ENCODE measurements at places on chromosomes 5 and 9. TPM values are rescaled to one million over a fixed set of nuclear protein-coding genes. Genes with fewer than 3 reads are reported as not detected.
A peak's percentile ranks its signal among the peaks of the same experiment; 100 is the strongest.

DNA sequence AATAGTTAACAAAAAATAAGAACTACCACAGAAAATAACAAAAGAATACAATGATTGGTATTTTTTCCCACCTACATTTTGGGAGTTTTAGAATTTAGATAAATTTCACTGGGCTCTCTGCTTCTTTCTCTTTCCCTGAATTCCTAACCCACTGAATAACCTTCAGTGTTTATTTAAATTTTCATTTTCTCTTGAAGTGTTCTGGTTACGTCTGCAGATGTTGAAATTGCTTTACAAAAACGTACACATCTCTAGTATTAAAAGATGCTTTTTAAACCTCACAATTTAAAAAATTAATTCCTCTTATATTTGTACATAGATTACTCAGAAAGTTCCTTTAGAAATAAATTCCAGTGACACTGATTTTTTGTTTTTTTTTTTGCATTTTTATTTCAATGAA lies 158.7 kb upstream of the TUT7 start:
- no peaks in the 10 kb centered on the region for H3K27me3 ChIP-seq
- H3K4me3 ChIP-seq = no peak overlapping the region
- H3K36me3 ChIP-seq = no peaks in the 10 kb centered on the region
- no peak overlapping the region for H3K27ac ChIP-seq
- no peak for DNase-seq

DNA sequence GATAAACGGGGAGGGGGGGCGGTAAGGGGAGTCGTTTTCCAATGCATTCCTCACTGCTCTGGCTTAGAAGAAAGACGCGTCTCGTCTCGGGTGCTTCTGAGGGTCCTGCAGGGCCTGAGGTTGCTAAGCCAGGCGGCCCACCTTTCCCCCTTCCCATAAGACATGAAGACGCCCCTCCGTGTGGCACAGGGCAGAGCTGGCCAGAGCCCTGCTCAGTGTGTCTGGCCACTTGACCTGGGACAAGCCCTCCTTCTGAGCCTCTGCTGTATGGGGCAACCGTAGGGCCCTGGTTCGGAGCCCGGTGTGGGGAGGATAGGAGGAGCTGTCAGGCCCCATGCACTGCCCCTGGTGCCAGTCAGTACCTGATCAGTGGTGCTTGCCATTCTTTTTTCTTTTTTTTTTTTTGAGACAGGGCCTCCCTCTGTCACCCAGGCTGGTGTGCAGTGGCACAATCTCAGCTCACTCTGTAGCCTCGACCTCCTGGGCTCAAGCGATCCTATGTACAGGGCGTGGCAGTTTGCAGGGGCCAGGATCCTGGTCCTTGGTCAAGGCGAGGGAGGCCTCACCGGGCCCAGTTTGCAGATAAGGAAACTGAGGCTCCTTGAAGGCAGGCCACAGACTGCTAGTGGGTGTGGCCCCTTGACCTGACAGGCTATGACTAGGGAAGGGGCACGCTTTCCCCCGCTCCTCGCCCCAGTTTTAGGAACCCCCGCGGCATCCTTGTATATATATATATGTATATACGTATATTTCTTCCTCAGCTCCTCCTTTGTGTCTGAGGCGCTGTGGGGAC lies 172.3 kb upstream of the IER5L start:
- peaks cover 38% of the 10 kb centered on the region for H3K4me1 ChIP-seq
- H3K27ac ChIP-seq = no peak overlapping the region
- H3K27me3 ChIP-seq = no peaks in the 10 kb centered on the region
- no peak for DNase-seq
- H3K4me3 ChIP-seq = no peak overlapping the region
- no peaks in the 10 kb centered on the region for H3K36me3 ChIP-seq

DNA sequence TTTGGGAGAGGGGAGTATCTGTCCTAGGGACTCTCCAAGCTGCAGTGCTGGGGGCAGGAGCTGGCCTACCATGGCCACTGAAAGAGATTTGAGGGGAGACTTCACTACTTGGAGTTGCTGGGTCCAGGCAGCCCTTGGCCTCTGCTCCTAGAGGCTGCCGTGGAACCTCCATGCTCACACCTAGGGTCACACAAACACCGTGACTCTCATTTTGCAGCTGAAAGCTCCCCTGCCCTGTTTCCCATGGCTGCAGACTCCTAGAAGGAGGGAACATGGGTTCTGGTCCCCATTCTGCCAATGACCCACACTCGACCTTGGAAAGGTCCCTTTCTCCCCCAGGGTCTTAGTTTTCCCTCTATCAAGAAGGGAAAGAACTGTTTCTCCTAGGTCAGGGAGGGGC lies 147.1 kb upstream of the PPP1R26 start:
- no peaks in the 10 kb centered on the region for H3K36me3 ChIP-seq
- no peak overlapping the region for H3K4me3 ChIP-seq
- no peak overlapping the region for H3K27ac ChIP-seq
- H3K4me1 ChIP-seq = no peaks in the 10 kb centered on the region
- DNase-seq = no peak

GRCh38 chr5:17064241-17064640 lies 128.2 kb upstream of the MYO10 start:
- H3K36me3 ChIP-seq = no peaks in the 10 kb centered on the region
- H3K27ac ChIP-seq = no peak overlapping the region
- no peaks in the 10 kb centered on the region for H3K4me1 ChIP-seq
- DNase-seq = peak; percentile 68
- H3K4me3 ChIP-seq = no peak overlapping the region

DNA sequence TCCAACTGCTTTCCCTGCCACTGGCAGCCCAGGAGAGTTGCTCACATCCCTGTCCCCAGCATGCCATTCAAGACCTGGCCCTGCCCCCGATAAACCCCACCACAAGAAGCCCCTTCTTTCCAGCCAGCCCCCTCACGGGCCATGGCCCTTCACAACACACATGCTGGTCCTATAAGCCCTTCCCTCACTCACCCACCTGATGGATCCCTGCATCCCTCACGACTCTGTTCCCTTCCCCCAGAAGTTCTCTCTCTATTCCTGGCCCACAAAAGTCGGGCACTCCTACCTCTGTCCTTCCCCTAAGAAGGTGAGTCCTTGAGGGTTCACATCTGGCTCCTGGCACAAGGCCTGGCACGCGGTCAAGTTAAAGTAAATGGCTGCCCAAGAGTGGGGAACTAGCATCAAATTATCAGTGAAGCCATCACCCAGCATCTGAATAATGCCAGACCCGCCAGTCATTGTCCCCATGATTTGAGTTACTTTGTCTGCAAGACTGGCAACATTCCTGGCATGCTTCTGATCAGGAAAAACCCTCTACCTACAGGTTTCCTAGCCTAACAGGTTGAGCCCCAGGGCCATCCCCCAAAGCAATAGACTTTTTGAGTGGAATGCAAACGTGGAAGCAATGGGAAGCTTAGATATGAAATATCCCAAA lies 65.9 kb downstream of the CRB2 start:
- no peak for DNase-seq
- H3K27ac ChIP-seq = no peak overlapping the region
- no peaks in the 10 kb centered on the region for H3K4me1 ChIP-seq
- H3K36me3 ChIP-seq = no peaks in the 10 kb centered on the region
- H3K27me3 ChIP-seq = no peaks in the 10 kb centered on the region

DNA sequence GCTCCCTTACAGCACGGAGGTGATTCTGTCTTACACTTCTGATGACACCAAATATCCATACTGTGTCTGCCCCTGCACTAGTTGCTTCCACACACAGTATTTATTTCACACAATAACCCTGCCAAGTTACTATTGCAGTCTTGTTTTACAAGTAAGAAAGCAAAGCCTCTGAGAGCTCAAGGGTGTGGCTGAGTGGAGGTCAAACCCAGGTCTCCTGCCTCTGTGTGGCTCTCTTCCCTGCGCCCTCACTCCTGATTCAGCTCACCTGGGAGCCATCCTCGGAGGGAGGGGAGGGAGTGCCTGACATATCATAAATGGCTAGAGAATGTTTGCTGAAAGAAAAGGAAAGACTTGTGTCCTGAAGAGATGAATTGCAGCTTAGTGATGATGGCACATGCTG lies 41.0 kb downstream of the MVB12B start:
- peaks cover 8% of the 10 kb centered on the region for H3K4me1 ChIP-seq
- no peak overlapping the region for H3K27ac ChIP-seq
- H3K36me3 ChIP-seq = no peaks in the 10 kb centered on the region
- no peak overlapping the region for H3K4me3 ChIP-seq

DNA sequence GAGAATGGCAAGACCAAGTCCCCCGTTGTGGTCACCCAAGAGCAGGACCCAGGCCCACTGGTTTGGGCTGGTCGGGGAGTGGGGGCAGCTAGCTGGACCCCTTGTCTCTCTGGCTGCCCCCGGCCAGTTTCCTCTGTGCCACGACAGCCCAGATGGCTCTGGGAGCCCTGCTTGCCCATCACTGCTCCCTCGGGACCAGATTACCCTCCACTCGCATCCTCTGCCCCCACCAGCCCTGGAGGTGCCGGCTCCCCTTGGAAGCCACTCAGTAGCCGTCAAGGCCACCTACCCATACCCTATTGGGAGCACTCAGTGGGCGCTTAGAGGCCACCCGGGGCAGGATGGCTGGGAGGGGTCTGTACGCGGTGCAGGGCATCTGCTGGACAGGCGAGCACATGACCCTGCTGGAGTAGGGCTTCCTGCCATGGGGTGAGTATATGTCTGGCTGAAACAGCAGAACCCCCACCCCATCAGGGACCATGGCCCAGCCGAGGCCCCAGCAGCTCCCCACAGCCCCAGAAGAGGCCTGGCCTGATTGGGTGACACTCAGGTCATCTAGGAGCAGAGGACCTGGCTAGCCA lies 70.0 kb downstream of the ZNF354C start:
- H3K4me3 ChIP-seq = no peak overlapping the region
- no peak for DNase-seq
- peaks cover 19% of the 10 kb centered on the region for H3K36me3 ChIP-seq
- H3K4me1 ChIP-seq = no peaks in the 10 kb centered on the region
- no peaks in the 10 kb centered on the region for H3K27me3 ChIP-seq

DNA sequence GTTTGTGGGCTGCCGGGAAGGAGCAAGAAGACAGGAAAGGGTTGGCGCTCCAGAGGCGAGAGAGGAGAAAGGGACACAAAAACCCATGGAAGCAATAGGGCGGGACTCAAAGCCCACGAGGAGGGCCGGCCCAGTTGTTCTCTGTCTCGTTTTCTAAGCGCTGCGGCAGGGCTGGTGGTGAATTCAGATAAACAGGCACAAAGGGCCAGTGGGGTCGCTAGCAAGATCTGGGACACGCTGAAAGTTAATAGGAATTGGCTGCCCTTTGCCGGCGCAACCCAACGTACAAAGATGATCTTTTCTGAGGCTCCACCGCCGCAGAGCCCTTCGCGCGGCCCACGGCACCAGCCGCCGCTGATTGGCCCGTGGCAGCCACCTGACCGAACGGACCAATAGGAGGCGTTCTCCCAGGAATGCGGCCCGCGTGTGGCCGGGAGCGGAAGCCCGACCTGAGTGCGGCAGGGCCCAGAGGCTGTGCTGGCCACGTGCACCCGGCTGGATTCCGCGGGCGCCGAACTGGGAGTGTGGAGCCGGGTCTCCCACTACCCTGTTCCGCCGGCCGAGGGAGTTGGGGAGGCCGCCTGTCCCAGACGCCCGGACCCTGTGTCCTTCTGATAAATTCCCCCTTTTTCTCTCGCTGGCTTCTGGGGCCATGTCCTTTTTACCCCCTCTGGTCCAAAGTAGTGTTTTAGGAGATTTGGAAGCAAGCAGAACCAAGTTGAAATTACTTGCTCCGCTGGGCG lies 16.8 kb upstream of the NSD1 start:
- peak; percentile 93 for DNase-seq
- no peaks in the 10 kb centered on the region for H3K27me3 ChIP-seq
- no peak overlapping the region for H3K4me3 ChIP-seq

DNA sequence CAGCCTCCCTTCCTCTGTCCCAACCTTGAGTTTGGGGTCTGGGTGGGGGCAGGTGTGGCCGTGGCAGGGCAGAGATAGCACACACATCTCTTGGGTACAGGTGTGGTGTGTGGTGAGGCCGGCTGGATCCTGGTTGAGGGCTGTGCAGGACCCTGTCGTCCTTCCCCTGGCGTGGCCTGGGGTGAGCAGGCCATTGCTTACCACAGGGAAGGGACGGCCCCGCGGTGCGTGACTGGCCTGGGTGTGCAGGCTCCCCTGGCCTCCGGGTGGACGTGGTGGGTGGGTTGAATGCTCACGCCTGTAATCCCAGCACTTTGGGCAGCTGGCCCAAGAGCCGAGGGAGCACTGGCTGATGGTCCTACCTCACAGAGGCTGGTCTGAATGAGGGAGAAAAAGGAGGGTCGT lies 1.2 kb downstream of the ARRDC1 start:
- H3K4me1 ChIP-seq = peaks cover 21% of the 10 kb centered on the region
- H3K27ac ChIP-seq = no peak overlapping the region
- no peak for DNase-seq
- no peaks in the 10 kb centered on the region for H3K27me3 ChIP-seq
- peak overlapping the region; percentile 87 for H3K4me3 ChIP-seq

DNA sequence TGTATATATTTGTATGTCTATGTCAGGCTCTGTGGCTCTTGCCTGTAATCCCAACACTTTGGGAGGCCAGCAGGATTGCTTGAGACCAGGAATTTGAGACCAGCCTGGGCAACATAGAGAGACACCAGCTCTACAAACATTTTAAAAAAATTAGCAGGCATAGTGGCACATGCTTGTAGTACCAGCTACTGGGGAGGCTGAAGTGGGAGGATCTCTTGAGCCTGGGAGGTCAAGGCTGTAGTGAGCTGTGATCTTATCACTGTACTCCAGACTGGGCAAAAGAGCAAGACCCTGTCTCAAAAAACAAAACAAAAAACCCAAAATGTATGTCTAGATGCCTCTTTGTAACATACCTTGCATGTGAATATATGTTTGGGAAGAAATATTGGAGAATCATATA lies 15.8 kb downstream of the ARRDC3 start:
- DNase-seq = peak; percentile 40
- no peaks in the 10 kb centered on the region for H3K27me3 ChIP-seq
- H3K4me1 ChIP-seq = peaks cover 3% of the 10 kb centered on the region
- H3K27ac ChIP-seq = no peak overlapping the region

DNA sequence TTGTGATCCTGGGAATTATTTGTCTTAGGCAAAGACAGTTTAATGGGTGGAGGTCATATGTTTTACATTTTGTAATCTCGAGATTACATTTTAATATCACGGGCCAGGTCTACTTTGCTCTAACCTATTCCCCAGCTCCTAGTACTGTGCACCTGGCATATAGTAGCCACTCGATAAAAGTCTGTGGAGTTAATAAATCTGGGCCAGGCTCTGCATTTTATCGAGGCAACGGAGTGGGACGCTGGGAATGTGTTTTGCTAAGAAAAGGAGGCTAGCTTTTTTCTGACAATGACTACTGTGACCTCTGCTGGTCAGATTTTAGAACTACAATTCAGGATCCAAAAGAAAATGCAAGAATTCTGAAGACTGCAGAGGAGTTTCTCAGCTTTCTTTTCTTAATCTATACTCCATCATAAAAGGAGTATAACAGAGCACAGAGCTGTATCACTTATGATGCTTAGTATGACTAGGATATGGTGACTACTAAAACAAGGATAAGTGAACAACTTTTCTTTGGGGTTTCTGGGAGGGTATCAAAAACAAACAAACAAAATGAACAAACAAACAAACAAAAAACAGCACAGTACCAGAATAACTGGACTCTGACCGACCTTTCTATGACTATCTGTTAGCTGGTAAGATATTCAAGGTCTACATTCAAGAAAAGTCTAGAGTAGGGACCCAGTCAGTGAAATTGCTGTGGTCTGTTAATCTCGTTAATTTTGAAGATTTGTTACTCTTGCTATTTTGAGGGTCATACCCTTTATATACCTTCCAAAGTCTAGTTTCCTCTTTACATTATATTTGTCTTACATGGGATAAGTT lies 46.1 kb upstream of the CER1 start:
- DNase-seq = peak; percentile 81
- no peaks in the 10 kb centered on the region for H3K27me3 ChIP-seq
- no peak overlapping the region for H3K27ac ChIP-seq
- no peaks in the 10 kb centered on the region for H3K36me3 ChIP-seq

The PCDHA12 gene
- total RNA-seq = 0.23 TPM

The PCDHA4 gene
- 1.6 TPM for total RNA-seq

The IZUMO3 gene
- total RNA-seq = not detected

The TAF11L12 gene
- total RNA-seq = not detected

The RLN2 gene
- not detected for total RNA-seq

The ARID3C gene
- total RNA-seq = not detected

The NR3C1 gene
- 70.0 TPM for total RNA-seq

The GAPT gene
- total RNA-seq = 4.0 TPM

The SOWAHA gene
- 0.98 TPM for total RNA-seq

Measured in lung (tissue), 17 donors.